CD4-positive, alpha-beta T cell treated with Interleukin-2 at 100 ng/mL for 4 hours (primary cell): ENCODE measurements at places on chromosomes 7 and 10.

GRCh38 chr10:101438881-101439391 is 85.0 kb downstream of the BTRC start:
- no peak for DNase-seq

GRCh38 chr10:102814453-102814871 is 22.8 kb downstream of the CYP17A1 start:
- DNase-seq, result no peak

GRCh38 chr10:71706216-71707121 is 13.1 kb downstream of the C10orf105 start:
- DNase-seq, result no peak

GRCh38 chr7:54981913-54982312 is 36.9 kb upstream of the EGFR start:
- DNase-seq, result no peak

GRCh38 chr10:63630931-63631680 is 109.9 kb downstream of the REEP3 start:
- DNase-seq, result no peak

GRCh38 chr7:105808703-105809590 is 67.5 kb downstream of the ATXN7L1 start:
- DNase-seq, result peak; percentile 86

GRCh38 chr10:72328045-72328828 is 26.5 kb downstream of the DNAJB12 start:
- no peak for DNase-seq

GRCh38 chr10:112177247-112177646 is 6.3 kb downstream of the GPAM start:
- no peak for DNase-seq

- DNase-seq, result no peak
Observed at GRCh38 chr10:117541909-117542705, 439 bp upstream of the EMX2 start.

- DNase-seq, result no peak
Observed at GRCh38 chr10:132679217-132679595, 106.7 kb downstream of the NKX6-2 start.

GRCh38 chr7:127512663-127513062 is 72.7 kb downstream of the GCC1 start:
- no peak for DNase-seq

- no peak for DNase-seq
Observed at GRCh38 chr7:2044883-2045471, 187.8 kb downstream of the MAD1L1 start.

GRCh38 chr10:22002591-22003176 is 846 bp downstream of the DNAJC1 start:
- DNase-seq, result peak; percentile 31

DNA sequence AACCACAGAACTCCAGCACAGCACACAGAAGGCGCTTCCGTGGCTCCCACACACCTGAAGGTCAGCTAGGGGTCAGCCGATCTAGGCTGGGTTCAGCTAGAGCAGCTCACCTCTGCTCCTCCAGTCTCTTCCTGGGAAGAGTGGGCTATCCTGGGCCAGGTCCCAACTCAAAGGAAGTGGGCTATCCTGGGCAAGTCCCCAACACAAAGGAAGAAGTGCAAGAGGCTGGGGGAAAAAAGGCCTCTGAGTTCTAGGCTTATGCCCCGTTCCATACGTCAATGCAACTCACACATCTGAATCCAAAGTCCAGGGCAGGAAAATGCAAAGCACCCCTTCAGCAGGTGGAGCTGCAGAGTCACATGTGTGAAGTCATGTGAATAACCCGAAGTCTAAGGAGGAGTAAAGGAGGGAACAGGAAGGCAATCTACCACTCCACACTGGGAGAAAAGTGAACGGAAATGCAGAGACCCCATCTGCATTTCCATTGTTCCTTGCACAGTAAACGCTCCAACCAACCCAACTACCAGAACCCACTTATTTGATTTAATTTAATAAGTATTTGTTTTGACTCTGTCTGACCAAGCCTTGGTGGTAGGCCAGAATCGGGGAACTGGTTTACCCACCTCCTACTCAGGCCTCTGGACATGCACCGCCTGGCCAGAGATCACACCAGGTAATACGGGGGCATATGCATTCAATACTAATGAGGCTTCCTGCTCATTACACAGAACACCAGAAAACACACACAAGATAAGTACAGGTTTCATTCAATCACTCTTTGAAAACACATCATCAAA is 95.5 kb upstream of the RNF32 start:
- no peak for DNase-seq

- DNase-seq, result no peak
Observed at GRCh38 chr10:7488418-7488829, 77.6 kb upstream of the SFMBT2 start.

GRCh38 chr7:144127714-144128334 is 4.8 kb downstream of the OR2A14 start:
- DNase-seq, result peak; percentile 83
